ENCODE measurements at places on chromosomes 6 and 20. TPM values are rescaled to one million over a fixed set of nuclear protein-coding genes. Genes with fewer than 3 reads are reported as not detected.

CLIC5 gene
- polyA plus RNA-seq: not detected

CD93 gene
- polyA plus RNA-seq: 0.08 TPM

REM1 gene
- polyA plus RNA-seq: not detected

CCN6 gene
- 0.13 TPM for polyA plus RNA-seq

MICAL1 gene
- polyA plus RNA-seq: 11.5 TPM

GNMT gene
- polyA plus RNA-seq: not detected

ANKRD6 gene
- not detected for polyA plus RNA-seq

CDH26 gene
- polyA plus RNA-seq: 0.12 TPM

DSTN gene
- 47.9 TPM for polyA plus RNA-seq

LKAAEAR1 gene
- polyA plus RNA-seq: not detected

HLA-DRB5 gene
- not detected for polyA plus RNA-seq

SLC25A27 gene
- polyA plus RNA-seq: 0.69 TPM

ZKSCAN3 gene
- polyA plus RNA-seq: 8.0 TPM

EPHA7 gene
- not detected for polyA plus RNA-seq

Data from K562 (cell line).